ENCODE measurements at places on chromosomes 6 and 20.
A peak's percentile ranks its signal among the peaks of the same experiment; 100 is the strongest.

GRCh38 chr20:38298768-38299288 lies 5.1 kb upstream of the BPI start:
- DNase-seq = no peak

DNA sequence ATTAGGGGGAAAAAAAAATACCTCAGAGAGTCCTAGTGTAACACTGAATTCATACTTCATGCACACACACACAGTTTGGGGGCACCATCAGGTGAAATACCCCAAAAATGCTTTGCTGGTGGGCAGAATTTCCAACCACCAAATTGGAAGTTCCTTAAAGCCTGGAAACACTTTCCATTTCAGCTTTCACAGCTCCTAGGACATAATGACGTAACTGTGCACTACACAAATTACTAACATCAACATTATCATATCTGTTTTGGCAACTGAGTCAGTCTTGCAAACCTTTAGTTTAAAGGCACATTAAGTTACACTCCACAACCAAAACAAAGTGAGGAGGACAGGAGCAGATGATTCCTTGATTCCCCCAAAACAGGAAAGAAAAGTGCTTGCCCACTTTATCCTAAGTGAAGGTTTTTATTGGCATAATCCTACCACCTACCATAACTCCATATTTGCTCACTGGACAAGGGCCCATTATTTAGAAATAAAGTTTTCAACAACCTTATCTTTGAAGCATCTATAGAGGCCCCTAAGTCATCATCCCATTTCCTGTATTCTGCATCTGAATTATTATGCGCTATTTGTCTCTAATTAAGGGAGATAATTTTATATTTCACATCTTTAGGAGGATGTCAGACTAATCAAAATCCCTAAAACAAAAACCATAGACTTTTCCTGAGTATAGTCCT lies 3.4 kb downstream of the MBOAT1 start:
- no peak for DNase-seq

GRCh38 chr6:134503585-134504281 lies 185.8 kb upstream of the SGK1 start:
- DNase-seq = no peak

DNA sequence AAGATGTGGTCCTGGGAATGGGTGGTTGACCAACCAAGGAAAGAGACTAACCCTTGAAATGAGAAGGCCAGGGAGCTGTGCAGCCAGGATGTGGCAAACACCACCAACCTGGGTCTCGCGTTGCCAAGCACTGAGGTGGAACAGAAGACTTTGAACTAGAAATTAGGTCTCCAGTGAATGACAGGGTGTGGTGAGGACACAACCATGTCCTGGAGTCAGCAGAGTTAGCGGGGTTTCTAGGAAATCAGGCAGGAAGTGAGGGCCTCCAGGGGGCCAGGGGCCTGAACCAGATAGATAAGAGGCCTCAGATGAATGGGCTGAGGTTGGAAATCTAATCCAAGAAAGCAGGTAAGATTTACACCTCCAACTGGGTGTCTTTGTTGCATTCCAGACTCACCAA lies 353.3 kb upstream of the ARID1B start:
- peak; percentile 27 for DNase-seq

DNA sequence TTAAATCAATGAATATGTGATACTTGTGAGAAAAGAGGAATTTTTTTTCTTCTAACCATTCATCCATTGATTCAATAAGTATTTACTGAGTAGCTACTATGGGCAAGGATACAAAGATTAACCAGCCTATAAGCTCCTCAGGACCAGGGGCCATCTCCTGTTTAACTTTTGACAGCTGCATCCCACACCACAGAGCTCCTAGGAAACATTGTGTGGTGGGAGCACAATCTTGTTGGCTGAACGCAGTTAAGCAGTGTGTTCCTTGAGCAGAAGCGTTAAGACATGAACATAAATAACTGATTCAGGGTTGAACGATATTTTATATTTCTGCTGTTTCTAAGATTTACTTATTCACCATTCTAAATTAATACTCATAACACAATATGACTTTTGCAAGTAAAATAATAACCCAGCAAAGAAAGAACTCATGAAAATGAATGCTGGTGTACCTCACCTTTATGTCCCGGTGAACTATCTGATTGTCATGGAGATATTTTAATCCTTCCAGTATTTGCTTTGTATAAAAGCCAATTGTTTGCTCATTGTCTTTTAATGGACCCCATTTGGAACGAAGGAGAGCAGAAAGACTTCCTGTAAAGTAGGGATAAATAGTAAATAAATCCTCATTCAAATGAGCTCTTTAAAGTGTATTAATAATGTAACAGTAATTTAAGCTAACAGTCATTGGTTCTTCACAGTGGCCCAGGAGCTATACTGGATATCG lies 62.6 kb upstream of the MAP7 start:
- no peak for DNase-seq

- no peak for DNase-seq
Measured at GRCh38 chr6:89921691-89922090, 27.4 kb downstream of the GJA10 start.

- DNase-seq = no peak
Measured at GRCh38 chr6:154650351-154650750, 82.9 kb upstream of the SCAF8 start.

GRCh38 chr6:144029452-144029851 lies 21.4 kb upstream of the PLAGL1 start:
- DNase-seq = no peak

DNA sequence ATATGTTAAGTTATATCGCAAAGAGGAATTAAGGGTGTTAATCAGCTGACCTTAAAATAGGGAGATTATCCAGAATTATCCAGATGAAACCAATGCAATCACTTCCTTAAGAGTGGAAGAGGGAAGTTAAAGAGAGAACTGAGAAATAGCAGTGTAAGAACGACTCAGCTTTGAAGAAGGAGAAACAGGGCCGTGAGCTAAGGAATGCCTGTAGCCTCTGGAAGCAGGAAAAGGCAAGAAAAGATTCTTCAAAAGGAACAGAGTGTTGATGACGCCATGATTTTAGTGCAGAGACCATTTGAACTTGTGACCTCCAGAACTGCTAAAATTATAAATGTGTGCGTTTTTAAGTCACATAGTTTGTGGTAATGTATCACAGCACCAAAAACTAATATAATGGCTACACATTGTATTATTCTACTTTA lies 32.7 kb downstream of the ILRUN start:
- DNase-seq = no peak

All from activated naive CD4-positive, alpha-beta T cell treated with Interleukin-2 at 50 U/mL for 16 hours (primary cell).